ENCODE measurements at places on chromosomes 4 and X.
A peak's percentile ranks its signal among the peaks of the same experiment; 100 is the strongest.

- no peak for DNase-seq
Observed at GRCh38 chr4:129532573-129532972, 436.6 kb downstream of the C4orf33 start.

- DNase-seq, result no peak
Observed at GRCh38 chr4:95049551-95050233, 291.9 kb downstream of the BMPR1B start.

- no peak for DNase-seq
Observed at GRCh38 chr4:25969374-25970155, 55.5 kb downstream of the SMIM20 start.

- no peak for DNase-seq
Observed at GRCh38 chrX:73446831-73447230, at the start of gene CDX4. Gene CDX4, plus strand, starts transcription at chrX:73447053. Its CDS starts 201 bp downstream, at chrX:73447254.

DNA sequence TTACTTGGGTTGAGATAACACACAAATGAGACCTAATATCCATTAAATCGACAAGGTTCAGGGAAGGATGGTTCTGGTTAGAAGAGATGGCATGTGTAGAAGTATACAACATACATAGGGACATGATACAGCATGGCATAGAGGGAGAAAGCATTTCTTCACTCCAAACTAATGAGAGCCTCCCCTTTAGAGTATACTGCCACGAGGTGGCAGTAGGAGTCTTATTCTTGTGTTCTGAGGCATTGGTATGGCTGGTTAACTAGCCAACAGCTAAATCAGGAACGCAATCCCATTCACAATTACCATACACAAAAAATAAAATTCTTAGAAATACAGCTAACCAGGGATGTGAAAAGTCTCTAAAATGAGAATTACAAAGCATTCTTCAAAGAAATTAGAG lies 29.1 kb upstream of the TRO start:
- DNase-seq, result peak; percentile 12

DNA sequence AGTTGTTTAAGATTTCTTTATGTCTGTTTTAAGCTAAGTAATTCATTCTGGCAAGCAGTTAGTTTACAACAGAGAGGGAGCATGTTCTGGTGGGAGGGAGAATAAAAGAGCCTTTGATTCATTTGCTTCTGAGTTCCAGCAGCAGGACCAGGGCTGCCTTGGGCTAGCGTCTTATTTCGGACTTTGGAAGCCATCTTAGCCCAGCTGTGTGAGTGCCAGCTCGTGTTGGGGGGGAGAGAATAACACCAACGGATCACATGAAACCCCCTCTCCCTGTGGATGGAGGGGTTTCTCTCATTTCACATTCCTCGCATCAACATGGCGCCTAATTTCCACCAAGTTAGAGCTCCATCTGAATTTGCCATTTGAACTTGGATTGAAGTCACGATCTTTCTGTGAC lies 7.4 kb downstream of the GAB1 start:
- DNase-seq, result no peak

DNA sequence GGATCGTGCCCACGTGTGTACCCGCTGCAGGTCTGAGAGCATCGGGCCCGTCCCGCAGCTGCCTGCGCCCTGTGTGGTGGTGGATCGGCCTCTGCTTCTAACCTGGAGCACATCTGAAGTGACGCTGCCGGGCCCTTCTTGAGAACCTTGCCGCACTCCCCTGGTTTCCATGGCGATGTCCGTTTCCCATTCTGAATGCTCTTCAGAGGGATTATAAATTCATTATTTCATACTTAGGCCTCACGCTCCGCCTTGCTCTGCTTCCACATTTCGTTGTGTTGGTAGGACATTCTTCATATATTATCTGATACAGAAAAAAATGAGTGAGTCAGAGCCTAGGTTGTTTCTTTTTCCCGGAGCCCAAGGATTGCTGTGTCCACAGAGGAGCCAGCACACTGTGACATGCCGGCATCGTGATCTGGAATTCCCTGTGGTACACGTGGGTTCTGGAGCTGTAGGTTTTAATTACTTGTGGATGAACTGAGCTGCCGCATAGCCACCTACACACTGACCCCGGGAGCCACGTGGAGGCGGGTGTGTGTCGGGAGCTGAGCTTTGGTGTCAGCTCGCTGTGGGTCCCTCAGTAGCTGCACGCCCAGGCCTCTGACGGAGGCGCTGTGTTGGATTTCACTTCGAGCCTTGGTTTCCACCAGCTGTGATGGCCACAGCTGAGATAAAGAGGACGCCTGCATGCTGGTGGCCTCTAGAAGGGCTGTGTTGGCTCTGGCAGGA lies 63.4 kb downstream of the PSAPL1 start:
- no peak for DNase-seq

DNA sequence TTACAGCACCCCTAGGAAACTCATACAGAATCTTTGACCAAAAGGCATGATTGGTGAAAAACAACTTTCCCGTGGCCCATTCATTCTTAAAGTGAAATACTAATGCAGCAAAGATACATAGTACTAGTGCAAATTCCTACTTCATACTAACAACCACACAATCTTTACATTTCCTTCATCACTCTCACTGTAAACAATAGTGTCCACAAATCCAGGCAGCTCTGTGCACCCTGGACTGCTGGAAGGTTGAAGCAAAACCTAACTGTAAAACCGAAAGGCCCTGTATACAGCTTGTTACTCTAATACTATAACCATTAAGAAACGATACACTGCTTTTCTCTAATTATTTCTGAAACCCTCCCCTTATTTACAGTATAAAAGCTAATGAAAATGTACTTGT lies 82.6 kb downstream of the SH3RF1 start:
- DNase-seq, result no peak

DNA sequence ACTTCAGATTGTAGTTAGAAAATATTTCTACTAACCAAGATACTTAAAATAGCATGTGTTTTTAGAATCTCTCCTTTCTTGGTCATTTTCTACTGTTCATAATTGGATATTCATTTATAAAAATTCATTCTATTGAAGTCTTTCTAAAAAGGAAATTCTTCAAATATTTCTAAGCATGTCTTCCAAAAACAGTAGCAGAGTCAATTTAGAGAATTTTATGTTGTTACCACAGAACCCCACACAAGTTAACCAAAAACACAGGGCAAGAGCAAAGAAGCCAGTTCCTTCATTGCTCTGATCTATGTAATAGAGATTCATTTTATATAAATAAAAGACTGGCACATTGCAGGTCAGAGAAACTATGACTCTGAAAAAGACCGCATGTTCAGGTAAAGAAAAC lies 345.1 kb upstream of the PITX2 start:
- DNase-seq, result no peak

- no peak for DNase-seq
Observed at GRCh38 chr4:87354168-87355102, 31.8 kb upstream of the HSD17B13 start.

DNA sequence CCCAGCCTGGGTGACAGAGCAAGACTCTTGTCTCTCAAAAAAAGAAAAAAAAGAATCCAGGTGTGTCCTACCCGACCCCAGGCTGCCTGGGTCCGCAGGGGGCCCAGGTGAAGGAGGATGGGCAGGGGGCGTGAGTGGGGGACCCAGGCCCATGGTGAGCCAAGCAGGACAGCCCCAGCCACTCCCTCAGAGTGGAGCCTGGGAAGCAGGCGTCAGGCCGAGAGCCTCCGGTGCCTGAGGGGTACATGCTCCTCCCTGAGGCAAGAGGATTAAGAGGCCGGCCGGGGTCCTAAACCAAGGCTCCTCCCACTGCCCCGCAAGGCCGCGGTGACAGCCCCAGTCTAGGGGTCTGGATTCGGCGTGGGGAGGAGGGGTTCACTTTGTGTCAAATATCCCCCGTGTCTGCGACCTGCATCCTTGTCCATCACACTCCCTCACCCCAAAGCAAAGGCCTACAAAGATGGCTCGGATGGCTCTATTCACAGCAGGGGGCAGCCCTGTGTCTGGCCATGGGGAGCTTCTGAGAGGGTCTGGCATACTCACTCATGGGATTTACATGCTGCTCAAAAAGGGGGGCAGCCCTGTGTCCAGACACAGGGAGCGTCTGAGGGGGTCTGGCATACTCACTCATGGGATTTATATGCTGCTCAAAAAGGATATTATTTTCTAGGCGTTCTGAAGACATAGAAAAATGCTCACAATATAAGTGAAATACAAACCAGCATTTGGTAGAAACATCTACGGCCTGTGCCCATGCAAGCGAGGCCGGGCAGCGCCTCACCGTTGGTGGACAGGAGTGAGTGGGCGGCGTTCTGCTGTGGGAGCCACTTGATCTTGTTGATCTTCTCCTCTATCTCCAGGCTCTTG lies 94.6 kb downstream of the PPP2R2C start:
- DNase-seq, result no peak

DNA sequence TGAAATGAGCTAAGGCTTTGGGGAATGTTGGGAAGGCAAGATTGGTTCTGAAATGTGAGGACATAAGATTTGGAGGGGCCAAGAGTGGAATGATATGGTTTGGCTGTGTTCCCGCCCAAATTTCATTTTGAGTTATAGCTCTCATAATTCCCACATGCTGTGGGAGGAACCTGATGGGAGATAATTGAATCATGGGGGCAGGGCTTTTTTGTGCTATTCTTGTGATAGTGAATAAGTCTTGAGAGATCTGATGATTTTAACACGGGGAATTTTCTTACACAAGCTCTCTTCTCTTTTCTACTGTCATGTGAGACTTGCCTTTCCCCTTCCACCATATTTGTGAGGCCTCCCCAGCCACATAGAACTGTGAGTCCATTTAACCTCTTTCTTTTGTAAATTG lies 157.6 kb upstream of the C1QTNF7 start:
- DNase-seq, result no peak

DNA sequence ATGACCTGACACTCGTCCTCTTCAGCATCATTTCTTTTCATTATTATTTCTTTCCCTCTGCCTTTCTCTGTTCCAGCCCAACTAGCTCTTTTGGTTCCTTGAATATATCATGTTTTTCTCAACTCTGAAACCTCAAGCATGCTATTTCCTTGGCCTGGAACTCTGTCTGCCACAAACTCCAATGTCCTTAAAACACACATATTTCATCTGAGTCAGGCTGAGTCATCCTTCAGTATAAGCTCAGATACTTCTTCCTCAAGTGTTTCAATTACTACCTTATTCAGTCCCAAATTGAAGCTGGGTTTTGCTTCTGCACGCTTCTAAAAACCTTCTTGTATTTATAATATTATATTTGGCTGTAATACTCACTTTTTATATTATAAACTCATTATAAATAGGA lies 424.2 kb downstream of the PDGFC start:
- DNase-seq, result no peak

GRCh38 chr4:174274436-174274835 lies 9.0 kb downstream of the FBXO8 start:
- no peak for DNase-seq

DNA sequence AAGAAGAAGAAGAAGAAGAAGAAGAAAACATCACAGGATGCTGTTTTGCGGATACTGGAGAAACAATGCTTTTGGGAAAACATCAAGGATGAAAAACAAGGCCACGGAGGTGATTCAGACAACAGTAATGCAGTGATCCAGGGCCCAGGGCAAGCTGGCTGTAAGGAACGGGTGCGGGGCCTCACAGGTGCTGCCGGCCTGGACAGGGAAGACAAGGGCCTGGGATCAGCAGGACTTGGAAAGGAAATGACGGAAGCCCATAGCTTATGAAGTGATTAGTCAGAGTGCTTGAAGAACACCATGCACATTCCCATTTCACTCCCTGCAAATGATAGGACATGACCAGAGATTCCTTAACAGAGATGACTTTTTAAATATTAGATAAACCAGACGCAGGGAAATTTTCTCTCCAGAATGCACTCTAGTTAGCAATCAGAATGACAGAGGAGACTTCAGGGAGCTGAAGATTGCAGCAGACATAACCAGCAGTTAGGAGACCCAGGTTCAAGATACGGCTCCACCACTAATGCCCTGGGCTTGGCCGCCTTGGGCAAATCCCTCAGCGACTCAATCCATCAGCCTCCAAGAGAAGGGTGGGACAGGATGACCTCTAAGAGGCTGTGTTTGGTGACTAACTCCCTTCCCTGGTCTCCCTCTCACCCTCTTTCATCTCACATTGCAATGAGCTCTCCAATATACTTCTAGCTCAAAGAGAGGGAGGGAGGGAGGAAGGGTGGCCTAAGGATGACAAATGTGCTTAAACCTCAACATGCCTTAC lies 54.1 kb downstream of the APBB2 start:
- no peak for DNase-seq

- DNase-seq, result no peak
Observed at GRCh38 chrX:26952213-26952612, 510.9 kb downstream of the PPP4R3C start.

DNA sequence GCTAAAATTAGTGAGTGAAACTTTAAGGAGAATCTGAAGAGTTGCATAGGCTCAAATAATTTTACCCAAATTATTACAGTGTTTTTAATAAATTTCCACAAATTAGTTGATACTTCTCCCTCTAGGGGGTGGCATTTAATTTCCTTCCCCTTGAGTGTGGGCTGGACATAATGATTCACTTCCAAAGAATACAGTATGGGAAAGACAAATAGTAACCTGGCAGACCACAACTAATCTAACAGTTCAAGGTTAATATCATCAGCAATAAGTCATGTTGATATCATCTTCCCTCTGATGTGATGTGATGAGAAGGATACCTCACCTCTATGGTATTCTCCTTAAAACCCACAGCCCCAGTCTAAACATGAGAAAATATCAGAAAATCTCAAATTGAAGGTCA lies 15.5 kb downstream of the PFKFB1 start:
- DNase-seq, result no peak

GRCh38 chr4:106305435-106306055 lies 10.5 kb downstream of the TBCK start:
- no peak for DNase-seq

GRCh38 chr4:3821580-3822229 lies 55.5 kb downstream of the ADRA2C start:
- no peak for DNase-seq

DNA sequence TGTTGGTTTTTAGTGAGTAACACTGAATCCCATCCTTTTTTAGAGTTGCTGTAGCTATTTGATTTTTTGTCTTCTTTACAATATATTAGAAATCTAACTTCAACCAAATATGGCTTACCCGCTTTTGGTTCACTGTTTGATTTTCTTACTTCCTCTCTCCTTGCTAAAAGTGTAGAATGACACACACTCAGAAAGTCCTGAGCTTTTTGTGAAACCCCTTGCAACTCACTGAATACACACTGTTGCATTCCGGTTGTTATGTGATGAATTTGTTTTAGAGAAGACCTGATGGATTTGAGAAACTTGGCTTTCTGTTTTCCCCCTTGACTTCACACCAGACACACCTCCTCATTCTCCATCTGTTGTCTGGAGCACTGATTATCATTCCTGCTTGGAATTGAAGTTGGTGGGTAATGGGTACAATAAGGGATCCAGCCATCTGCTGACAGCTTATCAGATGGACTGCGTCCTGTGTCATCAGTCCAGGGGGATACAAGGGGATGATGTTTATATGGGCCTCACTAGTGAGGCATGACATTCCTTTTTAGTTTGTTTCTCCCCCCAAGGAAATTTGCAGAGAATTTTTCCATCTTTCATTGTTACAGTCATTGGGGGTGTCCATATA lies 5.2 kb downstream of the TMEM164 start:
- DNase-seq, result no peak
